ENCODE measurements at places on chromosomes 3 and 15.

DNA sequence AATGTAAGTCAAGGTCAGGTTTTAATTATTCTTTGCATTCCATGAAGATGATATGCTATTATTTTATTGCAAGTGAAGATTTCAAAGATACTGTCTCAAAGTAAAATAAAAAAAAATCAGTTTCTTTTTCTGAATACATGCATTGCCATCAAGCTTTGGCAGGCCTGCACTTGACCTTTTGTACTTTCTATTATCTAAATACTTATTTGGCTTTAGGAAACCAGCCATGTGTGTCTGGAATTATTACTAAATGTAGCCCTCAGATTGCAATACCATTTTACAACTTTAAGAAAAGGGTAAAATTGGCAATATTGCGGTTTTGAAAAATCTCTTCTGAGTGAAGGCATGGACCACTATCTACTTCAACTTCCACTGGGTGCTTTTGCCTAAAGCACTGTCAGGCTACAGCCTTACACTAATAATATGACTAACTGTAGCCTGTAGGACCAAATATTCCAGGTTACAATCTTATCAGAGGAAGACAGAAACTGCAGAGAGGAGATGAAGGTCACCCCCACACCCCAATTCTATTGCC, 349.4 kb upstream of the DCBLD2 start:
- DNase-seq = peak; percentile 59

GRCh38 chr3:10505791-10506585, 602 bp upstream of the ATP2B2 start:
- DNase-seq = no peak

DNA sequence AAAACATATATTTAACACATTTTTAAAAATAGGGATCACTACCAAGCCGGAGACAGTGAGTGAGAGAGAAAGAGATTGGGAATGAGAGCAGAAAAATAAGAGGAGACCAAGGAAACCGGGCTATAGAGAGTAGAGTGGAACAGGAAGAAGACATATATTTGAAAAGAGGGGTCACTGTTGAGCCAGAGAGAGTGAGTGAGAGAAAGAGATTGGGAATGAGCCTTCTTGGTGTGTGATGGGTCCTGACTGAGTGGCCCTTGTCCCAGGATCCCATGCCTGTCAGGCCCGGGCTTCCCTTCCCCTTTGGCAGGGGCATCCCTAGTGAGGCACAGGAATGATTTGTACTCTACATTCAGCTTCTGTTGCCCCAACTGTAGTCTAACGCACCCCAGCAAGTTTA, 646.6 kb downstream of the NTRK3 start:
- no peak for DNase-seq

- DNase-seq = peak; percentile 71
These were observed 271.4 kb downstream of the ARRDC4 start for GRCh38 chr15:98231696-98232440.

GRCh38 chr15:51629612-51630011, 7.0 kb upstream of the DMXL2 start:
- no peak for DNase-seq

DNA sequence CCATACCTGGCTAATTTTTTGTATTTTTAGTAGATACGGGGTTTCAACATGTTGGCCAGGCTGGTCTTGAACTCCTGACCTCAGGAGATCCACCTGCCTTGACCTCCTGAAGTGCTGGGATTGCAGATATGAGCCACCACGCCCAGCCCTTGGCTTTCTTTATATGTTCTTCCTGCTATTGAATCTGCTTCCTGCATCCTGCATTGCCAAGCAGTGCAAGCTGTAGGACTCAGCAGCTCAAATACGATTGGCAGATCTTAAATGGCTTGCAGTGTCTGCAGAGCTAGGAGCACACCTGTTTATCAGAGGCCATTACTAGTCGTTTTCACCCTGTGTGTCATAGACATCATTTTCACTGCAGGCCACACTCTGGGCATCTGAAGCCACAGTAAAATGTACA, 426.2 kb upstream of the PPP2R3A start:
- DNase-seq = no peak

DNA sequence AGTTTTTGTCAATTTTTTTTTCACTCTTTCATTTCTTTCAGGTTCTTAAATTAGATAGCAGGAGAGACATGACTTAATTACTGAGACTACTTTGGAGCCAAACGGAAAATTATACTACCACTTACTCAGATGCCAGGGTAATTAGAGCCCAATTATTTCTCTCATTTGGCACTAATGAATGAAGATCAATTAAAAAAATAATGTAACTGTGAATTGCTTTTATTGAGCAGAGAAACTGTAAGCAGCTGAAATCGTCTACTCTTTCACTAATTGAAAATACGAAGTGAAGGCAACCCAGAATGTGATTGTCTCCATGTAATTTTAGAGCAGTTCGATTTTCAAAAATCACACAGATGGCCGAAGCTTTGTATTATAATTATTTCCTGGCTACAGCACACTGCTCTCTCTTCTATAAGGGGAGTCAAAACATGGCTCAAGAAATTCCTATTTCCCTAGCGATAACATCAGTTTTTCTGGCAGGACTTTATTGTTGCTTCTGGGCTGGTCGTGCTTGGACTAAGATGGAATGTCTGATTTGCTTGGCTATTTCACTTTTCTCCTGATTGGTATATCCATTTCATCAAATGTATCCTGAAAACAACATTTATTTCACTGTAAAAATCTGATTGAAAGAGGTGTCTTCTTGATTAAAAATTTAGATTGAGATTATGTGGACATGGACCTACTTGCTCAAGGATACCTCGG, 55.8 kb upstream of the PDZRN3 start:
- DNase-seq = no peak

DNA sequence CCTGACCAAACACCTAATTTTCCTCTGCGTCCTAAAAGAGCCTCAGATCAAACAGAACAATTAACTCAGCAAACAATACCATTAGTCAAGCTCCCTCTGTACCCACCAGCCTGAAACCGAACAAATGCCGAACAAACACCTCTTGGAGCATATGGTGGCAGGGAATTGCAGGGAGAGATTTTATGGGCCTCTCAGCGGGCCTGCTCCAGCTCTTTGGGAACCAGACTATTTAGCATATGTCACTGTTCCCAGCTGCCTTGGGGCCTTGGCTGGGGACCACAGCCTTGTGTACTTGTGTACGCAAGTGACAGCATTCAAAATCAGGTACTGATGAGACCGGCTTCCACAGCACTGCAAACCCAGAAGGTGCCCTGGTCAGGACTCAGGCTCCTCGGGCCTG, 388.8 kb upstream of the PPP2R3A start:
- no peak for DNase-seq

GRCh38 chr15:62150445-62150844, 14.6 kb downstream of the C2CD4B start:
- DNase-seq = no peak

GRCh38 chr3:174335910-174336309, 523.2 kb upstream of the NAALADL2 start:
- no peak for DNase-seq

DNA sequence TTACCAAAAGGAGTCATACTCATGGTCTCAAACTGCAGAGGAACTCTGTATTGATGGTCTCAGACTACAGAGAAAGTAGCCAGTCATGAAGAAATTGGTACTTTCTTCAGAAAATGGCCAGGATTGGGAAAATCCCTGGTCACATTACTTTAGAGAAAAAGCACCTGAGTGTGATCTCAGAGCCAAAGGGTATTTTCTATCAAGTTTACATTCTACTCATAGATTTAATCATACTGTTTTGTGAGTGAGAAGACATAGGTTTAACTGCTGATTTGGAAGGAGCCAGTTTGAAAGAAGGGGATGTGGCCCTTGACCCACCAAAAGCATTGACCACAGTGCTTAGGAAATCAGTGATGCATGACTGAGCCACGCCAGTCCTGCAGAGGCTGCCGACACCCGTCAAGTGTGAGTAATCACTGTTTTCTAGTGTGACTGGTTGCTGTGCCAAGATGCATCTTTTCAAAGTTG, 203.6 kb downstream of the AKAP13 start:
- peak; percentile 77 for DNase-seq

DNA sequence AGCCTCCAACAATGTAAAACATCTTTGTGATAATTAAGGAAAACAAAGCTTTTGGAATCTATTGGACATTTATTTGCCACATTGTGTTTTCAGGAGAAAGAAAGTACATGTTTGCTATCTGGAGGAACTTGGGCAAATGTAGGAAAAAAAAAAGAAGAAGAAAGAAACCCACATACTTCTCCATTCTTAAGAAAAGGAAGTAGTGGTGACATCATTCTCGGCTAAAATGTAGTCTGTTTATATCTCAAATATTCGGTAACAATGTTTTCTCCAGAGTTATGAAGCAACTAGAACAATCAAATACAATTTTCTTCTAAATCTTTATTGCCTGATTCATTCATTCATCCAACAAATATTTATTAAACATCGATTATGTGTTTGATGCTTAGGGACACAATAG, 2.3 kb upstream of the TGFBR2 start:
- no peak for DNase-seq

GRCh38 chr3:44954304-44954703, 21.7 kb downstream of the ZDHHC3 start:
- no peak for DNase-seq

GRCh38 chr3:28791713-28792255, 443.2 kb upstream of the AZI2 start:
- peak; percentile 19 for DNase-seq

DNA sequence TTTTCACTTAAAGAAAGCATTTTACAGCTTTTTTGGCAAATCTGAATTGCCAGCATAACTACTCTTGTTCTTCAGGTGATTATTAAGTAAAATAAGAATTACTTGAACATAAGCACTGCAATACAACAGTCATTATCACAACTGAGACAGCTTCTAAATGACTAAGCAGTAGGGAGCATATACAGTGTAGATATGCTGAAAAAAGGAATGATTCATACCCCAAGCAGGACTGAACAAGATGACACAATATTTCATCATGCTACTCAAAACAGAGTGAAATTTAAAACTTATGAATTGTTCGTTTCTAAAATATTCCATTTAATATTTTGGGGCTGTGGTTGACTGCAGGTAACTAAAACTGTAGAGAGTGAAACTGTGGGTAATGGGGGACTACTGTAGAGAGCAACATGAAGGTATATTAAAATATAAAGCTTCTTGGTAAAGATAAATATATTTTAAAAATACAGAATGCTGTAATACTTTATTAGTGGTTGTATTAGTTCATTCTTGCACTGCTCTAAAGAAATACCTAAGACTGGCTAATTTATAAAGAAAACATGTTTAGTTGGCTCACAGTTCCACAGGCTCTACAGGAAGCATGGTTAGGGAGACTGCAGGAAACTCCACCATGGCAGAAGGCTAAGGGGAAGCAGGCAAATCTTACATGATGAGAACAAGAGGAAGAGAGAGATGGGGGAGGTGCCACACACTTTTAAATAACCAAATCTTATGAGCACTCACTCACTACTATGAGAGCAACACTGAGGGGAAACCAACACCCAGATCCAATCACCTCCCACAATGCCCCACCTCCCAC, 84.8 kb downstream of the DCLK3 start:
- peak; percentile 90 for DNase-seq

- peak; percentile 41 for DNase-seq
These were observed 83.4 kb downstream of the AQR start for GRCh38 chr15:34886134-34886533.

DNA sequence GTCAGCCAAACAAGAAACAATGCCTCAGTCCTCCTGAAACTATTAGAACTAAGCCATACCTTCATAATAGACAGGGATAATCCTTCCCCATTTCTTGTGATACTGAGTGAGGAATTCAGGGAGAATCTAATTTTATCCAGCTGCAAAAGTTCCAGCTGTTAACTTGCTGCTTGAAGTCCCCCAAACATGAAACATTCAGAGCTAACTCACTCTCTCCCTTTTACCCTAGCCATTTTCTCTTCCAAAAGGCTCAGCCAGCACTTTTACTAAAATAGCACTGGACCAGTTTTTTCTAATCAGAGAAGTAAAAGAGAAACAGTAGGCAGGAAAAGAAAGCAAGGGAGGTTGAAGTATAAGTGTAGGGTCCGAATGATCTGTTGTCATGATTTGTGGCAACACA, 268.1 kb downstream of the TAFA4 start:
- no peak for DNase-seq
